Activated gamma-delta T cell treated with Interleukin-2 at 50 U/mL for 16 hours (primary cell): ENCODE measurements at places on chromosomes 3 and 15.

DNA sequence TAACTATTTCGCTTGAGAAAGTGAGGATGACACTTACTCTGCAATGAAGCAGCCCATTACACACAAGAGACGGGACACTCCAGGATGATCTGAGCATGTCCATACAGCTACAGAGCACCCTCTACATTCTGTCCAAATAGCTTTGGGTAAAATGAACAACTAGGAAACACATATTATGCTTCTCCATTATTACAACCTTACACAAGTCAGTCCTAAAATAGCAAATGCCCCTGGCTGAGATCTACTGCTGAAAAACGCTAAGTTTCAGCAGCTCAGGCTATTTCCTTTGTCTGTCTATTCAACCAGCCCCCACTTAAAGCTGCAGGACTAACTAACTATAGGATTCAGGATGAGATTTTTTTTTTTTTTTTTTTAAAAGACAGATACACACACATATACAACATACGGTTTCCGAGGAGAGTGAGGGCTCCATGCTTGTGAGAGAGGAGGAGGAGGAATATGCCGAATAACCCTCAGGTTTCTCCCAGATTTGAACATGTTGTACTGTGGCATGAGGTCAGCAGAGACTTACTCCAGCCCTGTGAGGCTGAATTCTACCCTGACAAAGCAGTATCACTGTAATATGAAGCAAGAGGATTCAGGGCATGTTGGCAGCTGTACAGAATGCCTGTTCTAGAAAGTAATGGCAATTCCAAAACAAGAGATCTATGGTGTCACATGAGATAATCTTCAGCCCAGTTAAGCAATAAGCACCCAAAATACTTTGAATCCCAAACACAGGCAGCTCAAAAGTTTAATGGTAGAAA is 117.3 kb upstream of the PLXND1 start:
- DNase-seq: no peak

DNA sequence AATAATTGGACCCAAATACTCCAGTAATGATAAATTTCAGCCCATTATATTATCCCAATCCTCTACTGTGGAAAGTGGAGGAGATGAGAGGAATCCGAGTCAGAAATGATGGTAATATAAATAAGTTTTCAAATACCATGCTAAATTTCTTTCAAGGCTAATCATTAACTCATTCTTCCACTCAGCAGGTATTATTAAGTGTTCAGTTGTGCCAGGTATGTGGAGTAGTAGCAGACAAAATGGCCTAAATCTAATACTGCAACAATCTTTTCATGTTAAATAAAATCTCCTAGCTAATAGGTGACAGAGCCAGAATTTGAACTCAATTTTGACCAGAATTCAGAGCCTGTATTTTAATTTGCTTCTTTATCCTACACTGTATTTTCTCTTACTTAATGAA is 538.6 kb upstream of the ROBO2 start:
- no peak for DNase-seq

DNA sequence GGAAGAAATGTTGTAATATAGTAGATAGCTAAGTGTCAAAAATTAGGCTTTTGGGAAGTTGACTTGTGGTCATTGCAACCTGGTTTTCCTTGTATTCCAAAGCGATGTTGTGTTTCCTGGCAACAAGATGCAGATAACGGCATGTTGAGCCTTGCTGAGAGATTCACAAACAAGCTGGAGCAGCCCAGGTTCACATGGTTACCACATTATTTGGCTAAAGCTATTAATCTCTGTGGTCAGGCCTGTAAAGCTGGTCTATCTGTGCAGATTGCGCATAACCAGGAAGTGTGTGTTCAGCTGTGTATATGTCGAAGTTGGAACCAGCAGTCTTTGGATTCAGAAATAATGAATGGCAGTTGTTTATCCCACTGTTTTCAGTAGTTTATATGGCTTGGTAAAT is 6.6 kb downstream of the TIPARP start:
- no peak for DNase-seq

DNA sequence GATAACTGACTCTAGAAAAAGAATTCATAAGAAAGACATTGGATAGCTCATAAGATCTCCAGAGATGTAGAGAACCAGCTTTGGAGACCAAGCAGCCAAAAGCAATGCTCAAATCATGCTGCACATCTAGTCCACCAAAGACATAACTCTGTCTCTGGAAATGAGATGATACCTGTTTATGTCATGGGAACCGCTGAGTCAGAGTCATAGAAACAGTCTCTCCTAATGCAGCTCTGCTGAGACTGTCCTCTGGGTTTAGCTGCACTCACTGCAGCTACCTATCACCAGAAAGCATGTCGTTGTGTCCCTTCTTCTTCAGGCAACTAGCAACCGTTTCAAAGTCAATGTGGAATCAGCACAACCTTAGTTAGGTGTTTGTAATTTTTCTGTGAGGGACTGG is 218.5 kb upstream of the ROBO1 start:
- no peak for DNase-seq

GRCh38 chr15:85029221-85029620 is 47.6 kb downstream of the PDE8A start:
- DNase-seq: no peak

DNA sequence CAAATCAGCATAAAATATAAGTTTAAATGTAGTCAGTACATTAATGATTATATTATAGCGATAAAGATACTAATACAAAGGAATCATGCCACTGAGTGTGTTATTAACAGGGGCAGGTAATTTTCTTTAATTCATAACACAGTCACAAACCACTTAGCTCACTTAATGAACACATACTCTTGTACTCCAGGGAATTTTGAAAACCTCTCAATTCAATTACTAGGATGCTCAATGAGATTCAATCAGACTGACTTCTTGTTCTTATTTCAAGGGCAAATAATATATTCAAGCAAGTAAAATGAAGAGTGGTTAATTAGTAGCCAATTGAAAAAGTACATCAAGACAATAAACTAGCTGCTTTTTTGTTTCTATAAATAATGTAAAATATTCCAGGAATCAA is 5.8 kb upstream of the SUCNR1 start:
- DNase-seq: no peak

GRCh38 chr15:52445954-52446353 is 82.7 kb downstream of the MYO5A start:
- DNase-seq: no peak

GRCh38 chr3:33687406-33688010 is 30.5 kb downstream of the CLASP2 start:
- no peak for DNase-seq

DNA sequence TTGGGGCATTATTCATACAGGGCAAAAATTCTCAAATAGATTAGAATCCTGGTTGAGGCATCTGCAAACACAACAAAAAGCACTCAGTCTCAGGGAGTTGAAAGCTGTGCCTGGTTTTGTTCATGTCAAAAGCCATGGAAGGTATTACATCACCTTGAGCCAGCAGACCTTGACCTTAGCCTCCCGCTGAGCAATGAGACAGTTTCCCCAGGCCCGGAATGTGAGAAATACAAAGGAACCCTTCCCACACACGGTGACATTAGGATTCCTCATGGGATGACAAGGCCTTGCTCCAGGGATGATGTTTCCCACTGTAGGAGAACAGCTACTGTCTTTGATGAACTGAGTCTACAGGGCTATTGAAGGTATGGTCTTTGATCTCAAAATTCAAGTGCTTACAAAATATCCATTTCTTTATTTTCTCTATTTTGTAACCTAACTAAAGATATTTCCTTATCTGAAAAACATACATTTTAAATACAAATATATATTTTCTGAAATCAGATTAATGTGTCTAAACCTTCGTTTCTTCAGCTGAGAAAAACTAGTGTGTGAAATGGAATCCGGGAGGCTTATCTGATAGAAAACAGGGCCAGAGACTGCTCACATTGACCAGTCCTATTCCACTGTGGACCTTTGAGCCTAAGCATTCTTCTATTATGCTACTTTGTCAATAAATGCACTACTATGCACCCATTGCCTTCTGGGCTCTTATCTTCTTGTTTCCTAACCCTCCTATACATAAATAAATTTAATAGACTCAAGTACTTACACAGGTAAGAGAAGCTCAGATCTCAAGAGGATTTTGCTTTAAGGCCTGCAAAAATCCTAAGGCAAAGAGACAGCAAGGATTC is 298.2 kb downstream of the KBTBD8 start:
- DNase-seq: no peak

- DNase-seq: no peak
These were observed 7.1 kb downstream of the OR5K2 start for GRCh38 chr3:98504539-98504938.

DNA sequence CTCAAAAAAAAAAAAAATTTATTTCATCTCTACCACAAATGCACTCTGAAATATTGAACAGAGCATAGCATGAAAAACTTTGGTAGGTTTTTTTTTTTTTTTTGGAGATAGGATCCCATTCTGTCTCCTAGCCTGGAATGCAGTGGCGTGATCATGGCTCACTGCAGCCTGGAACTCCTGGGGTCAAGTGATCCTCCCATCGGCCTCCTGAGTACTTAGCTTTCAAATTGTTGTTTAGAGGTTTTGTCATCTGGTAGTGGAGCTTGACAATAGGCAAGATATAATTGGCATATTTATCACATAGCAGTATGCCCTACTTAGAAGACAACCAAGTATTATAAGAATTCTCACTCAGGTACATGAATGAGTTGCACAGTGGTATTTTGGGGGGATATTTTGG is 234.2 kb upstream of the ST8SIA2 start:
- DNase-seq: no peak

GRCh38 chr15:69677403-69677802 is 224.8 kb downstream of the RPLP1 start:
- no peak for DNase-seq
